ENCODE measurements at places on chromosomes 1 and 21.

- H3K4me1 ChIP-seq: peaks cover 38% of the 10 kb centered on the region
- no peaks in the 10 kb centered on the region for H3K27me3 ChIP-seq
- DNase-seq: no peak
- H3K36me3 ChIP-seq: no peaks in the 10 kb centered on the region
- H3K4me3 ChIP-seq: no peak overlapping the region
These were observed 5.7 kb upstream of the MATN1 start for GRCh38 chr1:30728832-30729638.

- no peaks in the 10 kb centered on the region for H3K27me3 ChIP-seq
- no peaks in the 10 kb centered on the region for H3K36me3 ChIP-seq
- H3K4me1 ChIP-seq: no peaks in the 10 kb centered on the region
- no peak for DNase-seq
- no peak overlapping the region for H3K4me3 ChIP-seq
- H3K27ac ChIP-seq: no peak overlapping the region
These were observed 407.9 kb downstream of the ZP4 start for GRCh38 chr1:237482777-237483176.

DNA sequence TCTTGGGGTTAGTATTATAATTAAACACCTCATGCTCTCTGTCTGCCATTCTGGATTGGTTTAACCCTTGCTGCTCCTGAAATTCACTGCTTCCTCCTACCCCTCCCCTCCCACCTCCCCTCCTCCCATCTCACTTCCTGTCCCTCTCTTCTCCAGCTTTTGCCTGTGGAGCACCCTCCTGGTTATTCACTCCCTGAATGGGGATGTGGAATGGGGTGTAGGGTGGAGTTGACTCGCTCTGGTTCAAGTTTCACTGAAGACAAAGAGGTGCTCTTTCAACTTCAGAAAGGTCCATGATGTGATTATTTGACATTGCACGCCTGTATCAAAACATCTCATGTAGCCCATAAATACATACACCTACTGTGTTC lies 160.5 kb downstream of the PLXNA2 start:
- DNase-seq: peak; percentile 25
- H3K4me1 ChIP-seq: peaks cover 15% of the 10 kb centered on the region
- no peak overlapping the region for H3K4me3 ChIP-seq
- H3K27ac ChIP-seq: no peak overlapping the region
- H3K36me3 ChIP-seq: no peaks in the 10 kb centered on the region

GRCh38 chr1:10726355-10726754 lies 70.1 kb downstream of the CASZ1 start:
- H3K4me3 ChIP-seq: no peak overlapping the region
- no peaks in the 10 kb centered on the region for H3K4me1 ChIP-seq
- no peaks in the 10 kb centered on the region for H3K27me3 ChIP-seq
- DNase-seq: no peak
- no peak overlapping the region for H3K27ac ChIP-seq

DNA sequence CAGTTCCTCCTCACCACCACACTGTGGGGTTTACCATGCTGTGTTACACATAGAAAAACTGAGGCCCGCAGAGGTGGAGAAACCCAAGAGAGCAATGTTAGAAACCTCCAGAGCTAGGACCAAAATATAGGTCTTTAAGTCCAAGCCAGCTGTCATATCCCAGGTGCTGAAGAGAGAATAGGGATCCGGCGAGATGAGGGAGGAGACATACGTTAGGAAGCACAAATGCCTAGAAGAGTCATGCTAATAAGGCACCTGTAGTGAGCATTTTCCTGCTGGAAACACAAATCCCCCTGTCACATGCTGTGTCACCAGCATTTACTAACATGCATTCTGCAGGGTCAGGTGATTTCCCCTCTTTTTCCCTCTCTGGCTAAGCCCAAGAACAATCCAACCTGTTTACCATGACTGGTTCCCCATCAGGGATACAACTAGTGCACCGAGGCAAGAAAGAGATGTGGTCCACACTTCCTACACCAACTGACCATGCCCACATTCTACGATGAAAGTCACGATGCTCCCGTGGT lies 168.6 kb upstream of the CAMK1G start:
- no peak for DNase-seq
- no peaks in the 10 kb centered on the region for H3K36me3 ChIP-seq
- no peak overlapping the region for H3K27ac ChIP-seq
- H3K27me3 ChIP-seq: peaks cover 15% of the 10 kb centered on the region
- H3K4me1 ChIP-seq: no peaks in the 10 kb centered on the region
- no peak overlapping the region for H3K4me3 ChIP-seq

DNA sequence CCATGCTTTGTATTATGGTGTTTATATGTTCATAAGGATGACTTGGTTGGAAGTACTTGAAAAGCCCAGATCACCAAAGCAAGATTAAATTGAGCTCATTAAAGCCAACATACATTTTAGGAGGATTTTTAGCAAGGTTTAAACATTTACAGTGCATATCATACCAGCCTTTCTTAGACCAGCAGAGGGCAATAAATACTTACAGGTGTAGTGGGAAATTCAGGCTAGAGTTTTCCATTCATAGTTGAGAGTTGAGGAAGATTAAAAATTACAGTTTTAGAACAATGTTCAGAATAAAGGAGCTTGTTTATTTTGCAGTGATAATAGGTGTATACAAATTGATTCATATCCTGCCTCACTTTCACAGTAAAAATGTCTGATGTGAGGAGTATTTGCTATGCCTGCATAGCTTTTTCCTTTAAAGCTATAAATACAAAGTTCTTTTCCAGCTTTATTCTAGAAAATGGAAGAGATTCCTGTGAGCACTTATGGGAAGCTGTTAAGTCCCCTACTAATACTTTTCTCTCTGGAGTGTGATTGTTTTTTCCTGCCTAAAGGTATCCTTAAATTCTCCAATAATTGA lies 35.3 kb downstream of the DTL start:
- no peaks in the 10 kb centered on the region for H3K27me3 ChIP-seq
- DNase-seq: no peak
- peak overlapping the region; percentile 11 for H3K27ac ChIP-seq
- no peaks in the 10 kb centered on the region for H3K4me1 ChIP-seq
